ENCODE measurements at places on chromosomes 16 and 17.

GRCh38 chr17:33494151-33494550 lies 201.1 kb upstream of the ASIC2 start:
- no peak for DNase-seq

GRCh38 chr16:52318302-52319009 lies 228.5 kb downstream of the TOX3 start:
- peak; percentile 93 for DNase-seq

GRCh38 chr16:25141648-25142047 lies 30.1 kb downstream of the LCMT1 start:
- no peak for DNase-seq

GRCh38 chr17:76005263-76006149 lies 4.9 kb downstream of the CDK3 start:
- peak; percentile 42 for DNase-seq

GRCh38 chr16:11212798-11213196 lies 43.2 kb downstream of the SOCS1 start:
- DNase-seq, result no peak

DNA sequence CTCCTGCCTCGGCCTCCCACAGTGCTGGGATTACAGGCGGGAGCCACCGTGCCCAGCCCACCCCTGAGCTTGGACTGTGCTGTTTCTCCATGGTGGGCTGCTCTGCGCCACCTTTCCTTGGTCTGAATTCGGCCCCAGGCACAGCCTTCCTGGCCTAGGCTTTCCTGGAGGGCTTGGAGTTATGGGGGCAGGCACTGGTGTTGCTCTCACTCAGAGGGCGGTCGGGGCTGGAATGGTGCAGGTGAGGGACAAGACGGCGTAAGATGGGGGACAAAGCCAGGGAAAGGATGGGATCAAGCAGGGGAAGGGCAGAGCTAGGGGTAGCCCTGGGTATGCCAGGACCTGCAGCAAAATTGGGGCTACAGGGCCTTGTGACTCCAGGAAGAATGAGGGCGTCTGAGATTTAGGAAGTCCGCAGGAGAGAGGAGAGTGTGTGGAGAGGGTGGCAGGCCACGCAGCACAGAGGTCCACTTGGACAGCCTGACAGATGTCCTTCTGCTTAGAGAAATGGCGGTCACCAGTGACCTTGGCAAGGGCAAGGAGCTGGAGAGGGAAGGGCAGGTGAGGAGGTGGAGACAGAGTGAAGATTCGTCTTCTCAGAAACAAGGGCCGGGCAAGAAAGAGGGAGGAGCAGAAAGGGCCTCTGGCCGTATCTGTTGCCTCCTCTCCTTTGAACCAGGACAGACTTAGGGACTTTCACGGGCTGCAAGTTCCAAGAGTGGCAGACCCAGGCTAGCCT lies 1.6 kb upstream of the ATP6V0C start:
- no peak for DNase-seq

GRCh38 chr17:47950448-47950847 lies 7.2 kb downstream of the PRR15L start:
- DNase-seq, result no peak

GRCh38 chr16:82609140-82609539 lies 17.6 kb upstream of the CDH13 start:
- DNase-seq, result no peak
